ENCODE measurements at places on chromosomes 1 and 21.

- no peak for DNase-seq
- H3K27me3 ChIP-seq: no peaks in the 10 kb centered on the region
- H3K4me3 ChIP-seq: no peak overlapping the region
These were observed 158.0 kb upstream of the CACYBP start for GRCh38 chr1:174841747-174842146.

GRCh38 chr1:1020000-1020404 is at the start of gene AGRN:
TSS of gene AGRN (plus strand) at chr1:1020120. CDS start at chr1:1020173, 53 bp downstream.
- peaks cover 2% of the 10 kb centered on the region for H3K36me3 ChIP-seq
- no peak within 1 kb of the TSS for H3K27ac ChIP-seq
- H3K27me3 ChIP-seq: peaks cover 16% of the 10 kb centered on the region
- H3K4me3 ChIP-seq: peak within 1 kb of the TSS; percentile 55
- no peak for DNase-seq
- H3K4me1 ChIP-seq: peaks cover 6% of the 10 kb centered on the region

GRCh38 chr1:221309723-221310122 is 430.5 kb downstream of the HLX start:
- H3K4me1 ChIP-seq: no peaks in the 10 kb centered on the region
- no peak for DNase-seq

DNA sequence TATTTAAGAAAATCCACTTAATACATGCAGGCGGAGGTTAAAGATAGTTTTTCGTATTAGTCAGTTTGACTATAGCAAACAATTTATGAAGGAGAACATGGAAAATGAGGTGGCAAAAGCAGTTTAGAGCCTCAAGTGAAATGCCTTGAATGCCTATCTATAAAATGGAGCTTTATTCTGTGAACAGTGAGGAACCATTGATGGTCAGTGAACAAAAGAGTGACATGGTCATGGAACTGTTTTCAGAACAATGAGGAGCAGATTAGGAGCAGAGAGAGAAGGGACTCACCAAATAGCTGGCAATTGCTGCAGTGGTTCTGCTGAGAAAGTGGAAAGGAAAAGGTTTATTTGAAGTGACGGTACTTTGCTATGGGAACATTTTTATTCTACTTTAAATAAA is 299.8 kb downstream of the DUSP10 start:
- DNase-seq: no peak
- H3K27me3 ChIP-seq: peaks cover 42% of the 10 kb centered on the region
- no peak overlapping the region for H3K4me3 ChIP-seq
- H3K4me1 ChIP-seq: peaks cover 9% of the 10 kb centered on the region

GRCh38 chr21:42913476-42913875 is 12.0 kb downstream of the ERVH48-1 start:
- H3K27me3 ChIP-seq: no peaks in the 10 kb centered on the region
- peaks cover 4% of the 10 kb centered on the region for H3K4me1 ChIP-seq
- H3K4me3 ChIP-seq: no peak overlapping the region
- H3K27ac ChIP-seq: no peak overlapping the region

DNA sequence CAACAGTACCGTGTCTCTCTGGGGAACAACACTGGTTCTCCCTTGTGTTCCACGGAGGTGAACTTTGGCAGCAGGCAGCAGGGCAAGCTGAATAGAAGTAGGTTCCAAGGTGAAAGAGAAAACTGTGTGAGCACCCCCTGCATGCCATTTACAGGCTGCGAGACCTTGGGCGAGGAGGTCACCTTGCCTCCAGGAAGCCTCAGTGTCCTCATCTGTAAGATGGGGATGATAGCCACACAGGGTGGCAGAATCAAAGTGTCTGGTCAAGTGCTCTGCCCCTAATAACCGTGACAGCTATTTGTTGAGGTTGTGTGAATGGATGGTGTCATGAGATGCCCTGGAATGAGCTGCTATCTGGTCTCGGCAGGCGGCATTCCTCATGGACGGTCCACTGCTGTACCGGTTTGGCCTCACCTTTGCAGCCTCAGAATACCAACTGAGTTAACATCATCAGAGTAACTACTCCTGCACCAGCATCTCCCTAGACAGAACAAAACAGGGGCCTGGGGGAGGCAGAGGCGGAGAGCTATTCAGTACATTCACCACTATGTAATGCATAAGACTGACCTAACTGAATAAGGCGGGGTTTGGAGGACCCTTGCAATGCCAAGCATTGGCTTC is 7.4 kb upstream of the KLHDC7A start:
- H3K4me1 ChIP-seq: peaks cover 4% of the 10 kb centered on the region
- DNase-seq: no peak
- H3K27ac ChIP-seq: no peak overlapping the region
- H3K27me3 ChIP-seq: peaks cover 46% of the 10 kb centered on the region
- H3K4me3 ChIP-seq: no peak overlapping the region

DNA sequence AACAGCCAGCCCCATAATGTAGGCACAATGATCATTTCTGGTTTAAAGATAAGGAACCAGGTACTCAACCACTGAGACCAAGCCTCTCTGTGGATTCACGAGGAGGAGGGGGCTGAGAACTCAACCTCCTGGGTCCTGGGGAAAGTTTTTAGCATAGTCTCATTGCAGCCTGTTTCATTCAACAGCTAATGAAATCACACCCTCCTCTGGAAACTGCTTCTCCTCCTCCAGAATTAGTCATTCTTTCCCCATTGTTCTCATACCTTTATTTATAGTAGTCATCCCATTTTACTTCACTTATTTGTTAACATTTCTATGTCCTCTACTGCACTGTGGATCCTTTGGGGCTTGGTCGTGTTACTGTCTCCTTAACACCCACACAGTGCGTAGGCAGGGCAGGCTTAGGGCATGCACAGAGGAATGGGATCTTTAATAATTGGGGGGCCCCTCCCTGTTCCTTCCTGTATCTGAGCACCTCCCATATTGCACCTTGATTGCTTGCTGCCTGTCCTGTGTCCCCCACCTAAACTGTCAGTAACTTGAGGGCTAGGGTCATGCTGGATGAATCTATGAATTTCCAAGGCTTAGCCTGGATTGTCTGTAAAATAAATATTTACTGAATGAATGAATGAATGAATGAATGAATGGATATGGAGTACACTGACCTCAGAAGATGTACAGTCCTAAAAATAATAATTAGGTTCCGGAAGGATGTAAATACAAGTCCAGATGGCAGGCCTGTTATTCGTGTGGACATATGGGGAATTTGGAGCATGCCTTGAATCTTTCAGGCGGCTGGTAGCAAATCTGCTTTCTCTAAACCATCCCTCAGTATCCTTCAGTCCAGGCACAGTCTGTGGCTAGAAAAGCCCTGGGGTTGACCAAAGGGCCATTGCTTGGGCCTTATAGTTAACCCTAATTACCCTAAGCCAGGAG is 153.8 kb upstream of the HMGB4 start:
- no peaks in the 10 kb centered on the region for H3K4me1 ChIP-seq
- no peaks in the 10 kb centered on the region for H3K36me3 ChIP-seq
- H3K27me3 ChIP-seq: peaks cover 88% of the 10 kb centered on the region
- no peak for DNase-seq

DNA sequence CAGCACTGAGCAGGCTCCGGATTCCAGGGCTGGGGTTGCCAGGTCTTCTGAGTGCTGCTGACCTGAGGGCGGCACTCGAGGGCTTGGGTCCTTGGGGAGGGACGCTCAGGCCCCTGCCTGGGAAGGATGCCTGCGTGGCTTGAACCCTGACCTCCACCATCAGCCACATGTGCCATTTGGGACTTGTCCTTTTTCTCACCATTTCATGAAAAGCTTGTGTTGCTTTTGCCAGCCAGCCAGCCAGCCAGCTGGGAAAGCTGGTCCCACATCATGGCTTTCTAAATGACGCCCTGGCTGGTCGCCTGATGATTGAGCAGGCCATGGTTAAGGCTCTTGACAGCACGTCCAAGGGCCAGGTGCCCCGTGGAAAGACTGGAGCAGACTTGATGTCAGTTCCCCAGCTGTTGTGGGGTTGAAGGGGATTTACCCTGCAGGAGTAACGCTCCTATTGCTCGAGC is 168.7 kb downstream of the CAMTA1 start:
- no peak overlapping the region for H3K27ac ChIP-seq
- H3K4me3 ChIP-seq: no peak overlapping the region
- peaks cover 24% of the 10 kb centered on the region for H3K27me3 ChIP-seq
- H3K36me3 ChIP-seq: no peaks in the 10 kb centered on the region
- no peaks in the 10 kb centered on the region for H3K4me1 ChIP-seq
- no peak for DNase-seq

DNA sequence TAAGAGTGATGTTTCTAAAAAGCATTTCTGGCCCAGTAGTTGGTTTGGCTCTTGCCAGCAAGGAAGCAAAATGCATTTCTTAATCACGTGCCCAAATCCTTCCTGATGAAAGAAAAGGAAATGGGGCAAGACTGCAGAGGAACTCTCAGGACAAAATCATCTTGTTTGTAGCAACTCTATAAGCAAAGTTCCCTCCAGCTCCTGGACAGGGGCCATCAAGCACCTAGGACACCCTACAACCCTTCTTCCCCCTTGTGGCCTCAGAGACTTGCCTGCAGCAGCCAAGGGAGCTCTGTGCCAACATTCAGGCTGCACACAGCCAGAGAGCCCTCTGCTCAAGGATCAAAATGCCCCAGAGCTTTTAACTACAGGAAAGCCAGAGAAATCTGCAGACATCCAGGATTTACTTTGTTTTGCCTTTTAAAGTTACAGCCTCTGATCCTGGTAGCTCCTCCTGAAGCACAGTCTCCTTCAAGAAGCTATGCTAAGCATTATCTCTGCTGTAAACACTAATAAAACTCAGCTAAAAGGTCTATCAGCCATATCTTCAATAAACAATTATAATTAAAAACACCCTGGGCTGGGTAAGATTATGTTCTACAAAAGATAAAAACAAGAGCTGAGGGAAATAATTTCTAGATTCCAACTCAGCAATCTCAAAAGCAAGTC is 105.0 kb downstream of the KIAA0319L start:
- DNase-seq: no peak
- H3K36me3 ChIP-seq: peaks cover 34% of the 10 kb centered on the region
- H3K4me1 ChIP-seq: peaks cover 17% of the 10 kb centered on the region
- peak overlapping the region; percentile 58 for H3K27ac ChIP-seq
- no peaks in the 10 kb centered on the region for H3K27me3 ChIP-seq

DNA sequence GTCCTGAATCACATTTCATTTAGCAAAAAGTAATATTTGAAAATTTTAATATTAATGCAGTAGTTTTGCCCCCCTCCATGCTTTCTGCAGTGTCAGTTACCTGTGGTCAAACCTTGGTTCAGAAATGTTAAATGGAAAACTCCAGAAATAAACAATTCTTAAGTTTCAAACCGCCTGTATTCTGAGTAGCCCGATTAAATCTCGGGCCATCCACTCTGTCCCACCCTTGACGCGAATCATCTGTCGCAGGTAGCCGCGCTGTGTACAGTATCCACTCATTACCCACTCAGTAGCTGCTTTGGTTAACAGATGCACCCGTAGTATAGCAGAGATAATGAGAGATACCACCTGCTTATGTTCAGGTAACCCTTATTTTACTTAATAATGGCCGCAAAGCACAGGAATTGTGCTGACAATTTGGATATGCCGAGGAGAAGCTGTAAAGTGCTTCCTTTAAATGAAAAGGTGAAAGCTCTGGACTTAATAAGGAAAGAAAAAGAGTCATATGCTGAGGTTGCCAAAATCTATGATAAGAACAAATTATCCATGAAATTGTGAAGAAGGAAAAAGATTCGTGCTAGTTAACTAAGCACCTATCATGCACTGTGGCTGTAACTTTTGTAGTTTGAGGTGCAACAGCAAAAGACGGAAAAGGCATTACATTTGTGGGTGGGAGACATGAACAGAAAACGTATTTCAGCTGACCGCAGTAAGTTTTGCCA is 889 bp upstream of the SCYL3 start:
- DNase-seq: no peak
- H3K4me3 ChIP-seq: peak overlapping the region; percentile 92
- H3K27me3 ChIP-seq: peaks cover 12% of the 10 kb centered on the region
- H3K36me3 ChIP-seq: peaks cover 8% of the 10 kb centered on the region
- peaks cover 30% of the 10 kb centered on the region for H3K4me1 ChIP-seq

DNA sequence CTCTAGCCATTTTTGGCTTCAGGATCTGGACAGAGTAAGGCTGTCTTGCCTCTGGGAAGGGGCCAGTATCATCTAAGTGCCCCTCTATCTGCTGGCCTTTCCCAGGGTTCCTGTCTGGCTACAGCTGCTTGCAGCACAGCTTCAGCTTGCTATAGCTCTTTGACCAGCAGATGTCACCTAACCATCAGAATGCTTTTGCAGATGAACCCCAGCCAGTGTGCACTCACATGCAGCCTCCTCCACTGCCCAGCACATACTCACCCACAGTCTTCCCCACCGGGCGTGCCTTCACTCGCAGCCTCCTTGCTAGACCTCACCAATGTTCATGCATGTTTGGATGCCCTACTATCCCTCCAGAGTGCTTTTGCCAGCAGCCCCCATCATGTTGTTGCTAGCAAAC is 769.0 kb downstream of the BRINP3 start:
- H3K27ac ChIP-seq: no peak overlapping the region
- H3K4me3 ChIP-seq: no peak overlapping the region
- no peak for DNase-seq
- H3K27me3 ChIP-seq: no peaks in the 10 kb centered on the region

GRCh38 chr1:152029144-152029928 is 7.5 kb downstream of the S100A11 start:
- DNase-seq: no peak
- H3K4me1 ChIP-seq: peaks cover 19% of the 10 kb centered on the region
- peak overlapping the region; percentile 3 for H3K27ac ChIP-seq
- H3K36me3 ChIP-seq: peaks cover 23% of the 10 kb centered on the region

DNA sequence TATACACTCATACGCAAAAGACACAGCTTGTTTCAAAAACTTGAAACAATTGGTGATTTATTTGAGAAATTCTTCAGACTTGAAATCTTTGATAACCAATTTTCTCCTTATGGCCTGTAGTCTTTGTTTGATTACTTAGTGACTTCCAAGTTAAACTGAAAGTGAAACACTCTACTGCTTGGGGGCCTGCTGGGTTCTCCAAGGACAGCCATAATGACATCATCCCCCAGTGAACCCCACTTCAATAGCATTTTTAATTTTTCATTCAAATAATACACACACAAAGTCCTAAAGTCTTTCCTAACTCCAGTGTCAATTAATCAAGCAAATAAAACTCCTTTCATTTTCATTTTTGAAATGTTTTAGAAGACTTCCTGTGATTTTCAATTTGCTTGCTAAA is 59.2 kb downstream of the KRTAP19-8 start:
- peaks cover 5% of the 10 kb centered on the region for H3K27me3 ChIP-seq
- DNase-seq: no peak
- H3K36me3 ChIP-seq: no peaks in the 10 kb centered on the region
- H3K4me3 ChIP-seq: peak overlapping the region; percentile 57

DNA sequence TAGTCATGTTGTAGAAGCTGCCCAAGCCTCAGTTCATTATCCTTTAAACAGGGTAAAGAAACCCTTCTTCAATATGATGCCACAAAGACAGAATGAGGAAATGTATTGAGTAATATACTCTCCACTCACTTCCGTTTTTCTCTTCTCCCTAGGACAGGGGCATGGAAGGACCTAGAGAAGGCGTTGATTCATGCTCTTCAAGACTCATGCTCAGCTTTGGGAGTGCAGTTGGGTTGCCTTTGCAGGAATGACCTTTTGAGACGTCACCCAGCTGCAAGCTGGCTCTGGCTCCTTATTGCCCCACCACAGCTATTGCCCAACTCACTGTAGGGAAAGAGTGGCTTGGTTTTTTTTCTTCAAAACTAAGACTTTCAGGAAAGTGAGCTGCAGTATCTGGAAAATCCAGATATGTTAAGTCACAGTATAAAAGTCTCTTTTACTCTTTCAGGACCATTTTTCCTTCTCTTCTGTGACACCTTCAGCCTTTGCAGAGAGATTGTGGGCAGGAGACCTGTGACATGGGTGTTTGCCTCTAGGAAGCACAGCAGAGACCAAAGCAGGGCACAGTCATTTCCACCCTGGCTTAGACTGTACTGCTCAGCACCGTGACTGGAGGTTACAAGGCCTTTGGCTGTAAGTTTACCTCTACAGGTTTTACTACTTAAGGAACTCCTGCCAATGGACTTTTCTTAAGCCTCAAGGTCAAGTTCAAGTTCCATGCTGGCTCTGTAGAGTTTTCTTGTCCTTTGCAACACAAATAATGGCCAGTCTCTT is 39.5 kb downstream of the XCL2 start:
- no peaks in the 10 kb centered on the region for H3K27me3 ChIP-seq
- peaks cover 2% of the 10 kb centered on the region for H3K36me3 ChIP-seq
- H3K4me3 ChIP-seq: no peak overlapping the region
- DNase-seq: no peak
- H3K4me1 ChIP-seq: peaks cover 44% of the 10 kb centered on the region

Measured in central memory CD8-positive, alpha-beta T cell (primary cell).